ENCODE measurements at places on chromosomes 13 and 19. TPM values are rescaled to one million over a fixed set of nuclear protein-coding genes. Genes with fewer than 3 reads are reported as not detected.

Gene ZNF567
- total RNA-seq = 4.0 TPM

Gene ZNF85
- 2.1 TPM for total RNA-seq

Gene RDH8
- total RNA-seq = not detected

Gene HOMER3
- total RNA-seq = 13.6 TPM

GRCh38 chr13:57918913-57919312, 287.4 kb downstream of the PCDH17 start:
- no peaks in the 10 kb centered on the region for H3K4me1 ChIP-seq
- no peak overlapping the region for H3K4me3 ChIP-seq
- no peaks in the 10 kb centered on the region for H3K27me3 ChIP-seq
- no peak overlapping the region for H3K27ac ChIP-seq

DNA sequence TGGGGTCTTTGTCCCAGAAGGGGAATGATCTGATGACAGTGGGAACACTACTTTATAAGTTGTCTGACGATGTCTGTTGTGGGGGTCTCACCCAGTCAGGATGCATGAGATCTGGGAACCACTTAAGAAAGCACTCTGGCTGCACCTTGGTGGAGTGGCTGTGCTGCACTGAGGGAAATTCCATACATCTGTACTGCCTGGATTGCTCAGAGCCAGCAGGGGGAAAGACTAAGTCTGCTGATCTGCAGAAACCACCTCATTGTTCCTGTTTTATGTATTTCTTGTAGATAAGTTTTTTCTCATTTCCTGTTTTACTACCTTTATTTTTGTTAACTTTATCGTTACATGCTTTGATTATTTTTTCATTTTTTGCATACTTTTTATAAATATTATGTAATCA, 27.3 kb downstream of the ZNF430 start:
- no peak overlapping the region for H3K27ac ChIP-seq
- no peak overlapping the region for H3K4me3 ChIP-seq

DNA sequence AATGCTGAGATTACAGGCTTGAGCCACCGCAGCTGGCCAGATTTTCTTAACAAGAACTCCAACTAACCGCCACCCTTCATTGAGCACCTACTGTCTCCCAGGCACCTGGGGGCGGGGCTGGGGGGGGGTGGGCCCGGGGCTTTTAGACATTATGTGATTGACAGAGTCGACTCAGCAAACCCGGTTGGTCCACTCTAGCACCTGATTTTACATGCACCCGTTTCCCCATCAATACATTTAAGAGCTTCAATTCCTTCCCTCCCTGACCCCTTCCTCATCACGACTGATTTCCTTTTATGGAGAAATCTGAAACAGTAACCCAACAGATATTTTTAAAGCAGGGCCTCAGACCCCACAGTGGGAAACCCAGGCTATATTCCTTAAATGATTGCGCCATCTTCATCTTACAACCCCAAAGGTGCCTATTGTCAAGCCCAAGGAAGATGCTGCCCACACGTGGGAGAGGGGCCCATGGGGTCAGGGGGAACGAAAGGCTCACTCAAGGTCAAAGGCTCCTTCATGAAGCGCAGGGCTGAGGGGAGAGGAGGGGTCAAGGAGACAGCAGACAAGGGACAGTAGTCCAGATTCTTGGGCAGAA, 1.8 kb downstream of the INSR start:
- H3K4me3 ChIP-seq = peak overlapping the region; percentile 80
- peak overlapping the region; percentile 92 for H3K27ac ChIP-seq
- no peaks in the 10 kb centered on the region for H3K27me3 ChIP-seq

GRCh38 chr13:22325761-22326160, 654.9 kb downstream of the FGF9 start:
- no peak overlapping the region for H3K4me3 ChIP-seq
- DNase-seq = no peak
- H3K4me1 ChIP-seq = no peaks in the 10 kb centered on the region
- no peaks in the 10 kb centered on the region for H3K27me3 ChIP-seq

GRCh38 chr13:55893540-55893939, 1247.2 kb upstream of the PRR20A start:
- no peak overlapping the region for H3K27ac ChIP-seq
- H3K4me1 ChIP-seq = no peaks in the 10 kb centered on the region
- DNase-seq = no peak
- no peaks in the 10 kb centered on the region for H3K36me3 ChIP-seq

DNA sequence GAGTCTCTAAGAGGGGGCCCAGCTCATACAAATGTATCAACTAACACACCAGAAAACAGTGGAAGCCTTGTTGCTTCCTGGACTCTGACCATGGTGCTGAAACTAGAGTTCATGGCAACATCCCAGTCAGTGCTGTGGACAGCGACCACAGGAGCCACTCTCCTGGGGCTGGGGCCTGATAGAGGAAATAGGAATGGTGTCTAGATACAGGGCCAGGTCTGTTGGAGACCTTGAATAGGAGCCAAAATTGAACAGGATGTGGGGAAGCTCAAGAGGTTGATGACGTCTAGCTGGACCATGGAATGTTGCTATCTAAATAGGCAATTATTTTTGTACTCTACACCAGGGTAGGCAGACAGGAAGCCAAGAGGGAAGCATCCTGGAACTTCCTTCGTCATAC, 21.7 kb downstream of the LILRB4 start:
- H3K36me3 ChIP-seq = no peaks in the 10 kb centered on the region
- no peaks in the 10 kb centered on the region for H3K27me3 ChIP-seq
- no peak overlapping the region for H3K27ac ChIP-seq
- no peak for DNase-seq
- H3K4me3 ChIP-seq = no peak overlapping the region

GRCh38 chr19:16445238-16446107, 26.3 kb downstream of the EPS15L1 start:
- no peak overlapping the region for H3K4me3 ChIP-seq
- H3K4me1 ChIP-seq = no peaks in the 10 kb centered on the region
- peak overlapping the region; percentile 83 for H3K27ac ChIP-seq
- peaks cover 8% of the 10 kb centered on the region for H3K36me3 ChIP-seq
- DNase-seq = no peak

- no peaks in the 10 kb centered on the region for H3K36me3 ChIP-seq
- no peaks in the 10 kb centered on the region for H3K27me3 ChIP-seq
- H3K27ac ChIP-seq = no peak overlapping the region
- no peak for DNase-seq
- H3K4me3 ChIP-seq = no peak overlapping the region
These were observed 28.9 kb upstream of the TPP2 start for GRCh38 chr13:102567857-102568256.
